Endothelial cell of umbilical vein (primary cell): ENCODE measurements at places on chromosomes 3 and 15. TPM values are rescaled to one million over a fixed set of nuclear protein-coding genes. Genes with fewer than 3 reads are reported as not detected.
A peak's percentile ranks its signal among the peaks of the same experiment; 100 is the strongest.

DNA sequence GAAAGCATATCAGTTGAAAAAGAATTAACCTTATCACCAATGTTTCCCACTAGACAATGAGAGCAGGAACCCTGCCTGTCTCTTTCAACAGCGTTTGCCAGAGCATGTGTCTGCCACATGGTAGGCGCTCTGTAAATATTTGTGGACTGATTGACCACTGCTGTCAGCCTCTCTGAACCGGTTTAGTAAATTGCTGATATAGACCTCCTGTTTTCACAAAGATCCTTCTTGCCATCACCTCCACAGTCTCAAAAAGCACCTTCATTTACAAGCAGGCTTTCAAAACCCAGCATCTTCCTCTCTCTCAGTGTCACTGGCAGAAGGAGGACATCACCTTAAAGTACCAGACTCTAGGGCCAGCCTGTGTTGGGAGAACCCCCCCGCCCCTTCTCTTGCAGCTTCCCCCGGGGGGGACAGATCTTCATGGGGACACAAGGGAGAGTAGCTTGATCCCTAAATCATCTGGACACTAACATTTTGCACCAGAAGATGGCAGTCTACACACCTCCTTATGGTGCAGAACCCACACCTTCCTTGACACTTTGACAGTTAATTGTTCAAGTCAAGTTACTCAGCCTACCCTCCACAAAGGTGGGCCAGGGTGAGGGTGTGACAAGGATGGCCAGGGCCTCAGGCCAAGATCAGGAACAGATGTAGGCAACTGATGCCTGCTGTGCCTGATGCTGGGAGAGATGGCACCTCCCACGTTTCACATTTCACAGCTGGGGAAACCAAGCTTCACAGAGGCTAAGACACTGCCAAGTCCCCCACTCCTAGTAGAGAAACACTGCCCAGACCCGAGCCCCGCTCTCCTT, 37.8 kb upstream of the USP3 start:
- no peaks in the 10 kb centered on the region for H3K36me3 ChIP-seq
- H3K4me3 ChIP-seq: no peak overlapping the region
- peaks cover 8% of the 10 kb centered on the region for H3K4me1 ChIP-seq
- H3K27me3 ChIP-seq: no peaks in the 10 kb centered on the region
- H3K27ac ChIP-seq: no peak overlapping the region

GRCh38 chr3:102224171-102224570, 210.6 kb upstream of the ZPLD1 start:
- no peaks in the 10 kb centered on the region for H3K4me1 ChIP-seq
- H3K27me3 ChIP-seq: peaks cover 2% of the 10 kb centered on the region
- H3K27ac ChIP-seq: no peak overlapping the region
- H3K36me3 ChIP-seq: no peaks in the 10 kb centered on the region
- peak; percentile 45 for DNase-seq
- no peak overlapping the region for H3K4me3 ChIP-seq

CPN2 gene
- polyA plus RNA-seq: not detected in 2 replicates

ACP3 gene
- polyA plus RNA-seq: not detected in 2 replicates

DNA sequence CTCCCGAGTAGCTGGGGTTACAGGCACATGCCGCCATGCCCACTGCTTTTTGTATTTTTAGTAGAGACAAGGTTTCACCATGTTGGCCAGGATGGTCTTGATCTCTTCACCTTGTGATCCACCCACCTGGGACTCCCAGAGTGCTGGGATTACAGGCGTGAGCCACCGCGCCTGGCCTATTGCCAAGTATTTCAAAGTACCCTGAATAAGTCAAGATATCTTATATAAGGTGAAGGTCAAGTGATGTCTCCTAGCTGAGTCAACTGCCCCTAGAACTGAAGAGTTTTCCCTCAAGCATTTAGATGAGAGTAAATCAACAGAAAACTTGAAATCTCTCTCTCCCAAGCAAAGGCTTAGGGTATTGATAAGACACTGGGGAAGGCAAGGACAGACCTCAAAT, 63.9 kb downstream of the RPL22L1 start:
- H3K27ac ChIP-seq: no peak overlapping the region
- H3K36me3 ChIP-seq: no peaks in the 10 kb centered on the region
- peaks cover 57% of the 10 kb centered on the region for H3K4me1 ChIP-seq

DNA sequence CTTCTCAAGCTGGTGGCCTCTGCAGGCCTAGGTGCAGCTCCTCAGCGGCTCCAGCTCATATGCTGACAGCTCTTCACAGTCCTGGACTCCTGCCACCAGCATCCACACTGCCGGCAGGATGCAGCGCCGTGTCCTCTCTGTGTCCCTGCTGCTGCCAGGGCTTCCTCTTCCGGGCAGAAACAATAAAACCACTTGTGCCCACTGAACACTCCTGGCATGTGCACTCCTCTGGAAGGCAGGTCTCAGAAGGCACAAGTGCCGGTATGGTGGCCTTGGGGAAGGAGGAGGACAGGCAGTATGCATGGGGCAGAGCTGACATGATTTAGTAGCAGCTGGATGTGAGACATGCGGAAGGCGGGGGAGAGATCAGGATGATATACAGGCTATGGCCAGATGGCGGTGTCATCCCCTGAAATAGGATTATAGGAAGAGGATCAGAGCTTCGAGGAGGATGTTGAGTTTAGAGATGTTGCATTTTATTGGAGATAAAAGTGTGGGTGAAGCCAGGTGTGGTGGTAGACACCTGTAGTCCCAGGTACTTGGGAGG, 7.5 kb upstream of the MAN2A2 start:
- no peak for DNase-seq
- H3K4me1 ChIP-seq: no peaks in the 10 kb centered on the region
- H3K36me3 ChIP-seq: peaks cover 37% of the 10 kb centered on the region

- DNase-seq: no peak
- H3K36me3 ChIP-seq: no peaks in the 10 kb centered on the region
- no peak overlapping the region for H3K27ac ChIP-seq
- no peaks in the 10 kb centered on the region for H3K27me3 ChIP-seq
- H3K4me3 ChIP-seq: no peak overlapping the region
These were observed 248.3 kb upstream of the TBL1XR1 start for GRCh38 chr3:177445549-177445948.

- no peaks in the 10 kb centered on the region for H3K4me1 ChIP-seq
- no peaks in the 10 kb centered on the region for H3K36me3 ChIP-seq
- DNase-seq: no peak
- no peak overlapping the region for H3K27ac ChIP-seq
- no peak overlapping the region for H3K4me3 ChIP-seq
These were observed 101.4 kb upstream of the LRIG1 start for GRCh38 chr3:66602237-66602636.

DNA sequence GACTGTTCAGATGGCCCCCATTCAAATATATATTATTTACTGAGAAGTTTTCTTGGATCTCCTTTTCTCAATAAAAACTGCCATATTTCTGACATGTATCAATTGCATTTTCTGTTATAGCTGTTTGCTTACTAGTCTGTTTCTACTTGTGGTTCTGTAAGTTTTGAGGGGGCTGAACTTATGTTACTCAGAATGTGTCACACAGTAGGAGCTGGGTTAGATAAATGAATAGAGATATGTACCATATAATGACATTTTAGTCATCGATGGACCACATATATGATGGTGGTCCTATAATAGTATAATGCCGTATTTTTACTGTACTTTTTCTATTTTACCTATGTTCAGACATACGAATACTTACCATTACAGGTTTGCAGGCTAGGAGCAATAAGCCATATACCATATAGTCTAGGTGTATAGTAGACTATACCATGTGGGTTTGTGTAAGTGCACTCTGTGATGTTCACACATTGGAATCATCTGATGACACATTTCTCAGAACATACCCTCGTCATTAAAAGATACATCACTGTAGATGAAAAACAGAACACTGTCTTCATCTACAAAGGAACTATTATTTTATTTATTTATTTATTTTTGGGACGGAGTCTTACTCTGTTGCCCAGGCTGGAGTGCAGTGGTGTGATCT, 22.3 kb downstream of the PPP4R2 start:
- H3K4me1 ChIP-seq: no peaks in the 10 kb centered on the region
- DNase-seq: no peak
- H3K4me3 ChIP-seq: no peak overlapping the region

DNA sequence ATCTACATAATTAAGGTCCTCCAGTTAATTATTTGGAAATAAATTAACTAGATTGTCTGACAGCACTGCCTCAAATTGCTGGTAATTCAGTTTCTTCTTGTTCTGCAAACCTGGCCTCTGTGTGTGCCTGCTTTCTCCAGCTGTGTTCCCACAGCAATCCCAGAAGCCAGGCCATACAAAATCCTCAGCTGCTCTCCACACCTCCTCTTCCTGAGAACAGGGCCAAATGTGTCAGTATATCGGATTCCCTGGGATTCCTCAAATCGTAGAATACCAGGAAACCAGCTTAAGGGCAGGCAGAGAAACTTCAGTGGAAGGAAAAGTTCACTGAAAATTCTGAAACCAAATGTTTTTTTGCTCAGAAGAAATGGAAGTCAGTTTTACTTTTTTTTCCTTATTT, 261.4 kb downstream of the ZMAT3 start:
- no peak for DNase-seq
- no peak overlapping the region for H3K27ac ChIP-seq
- no peak overlapping the region for H3K4me3 ChIP-seq
- H3K4me1 ChIP-seq: no peaks in the 10 kb centered on the region
- no peaks in the 10 kb centered on the region for H3K36me3 ChIP-seq

DNA sequence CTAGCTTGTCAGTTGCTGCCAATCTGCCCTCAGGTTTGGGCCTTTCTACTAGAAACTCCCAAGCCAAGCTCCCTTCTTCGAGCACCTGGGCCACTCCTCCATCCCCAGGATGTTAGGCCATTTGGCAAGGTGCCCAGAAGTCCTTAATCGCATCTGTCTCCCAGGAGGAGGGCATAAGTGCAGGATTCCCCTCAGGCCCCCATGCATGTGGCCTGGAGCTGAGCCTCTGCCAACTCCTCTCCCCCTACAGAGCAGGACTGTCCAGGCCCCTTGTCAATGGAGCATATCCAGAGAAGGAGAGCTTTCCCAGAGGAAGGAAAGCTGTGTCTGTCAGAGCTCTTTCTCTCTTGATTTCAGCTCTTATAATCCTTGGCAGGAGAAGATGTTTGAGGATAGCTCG, 182.6 kb upstream of the ROPN1 start:
- H3K27me3 ChIP-seq: no peaks in the 10 kb centered on the region
- no peaks in the 10 kb centered on the region for H3K4me1 ChIP-seq
- H3K27ac ChIP-seq: no peak overlapping the region
- no peak for DNase-seq

- H3K4me3 ChIP-seq: no peak overlapping the region
- no peaks in the 10 kb centered on the region for H3K27me3 ChIP-seq
- no peaks in the 10 kb centered on the region for H3K4me1 ChIP-seq
- H3K27ac ChIP-seq: no peak overlapping the region
- no peak for DNase-seq
- no peaks in the 10 kb centered on the region for H3K36me3 ChIP-seq
These were observed 420.7 kb downstream of the ZNF385D start for GRCh38 chr3:21330293-21330692.

ISY1 gene
- polyA plus RNA-seq: 50.7 and 65.1 TPM in 2 replicates

BCHE gene
- 0.40 and 0.66 TPM in 2 replicates for polyA plus RNA-seq

DNA sequence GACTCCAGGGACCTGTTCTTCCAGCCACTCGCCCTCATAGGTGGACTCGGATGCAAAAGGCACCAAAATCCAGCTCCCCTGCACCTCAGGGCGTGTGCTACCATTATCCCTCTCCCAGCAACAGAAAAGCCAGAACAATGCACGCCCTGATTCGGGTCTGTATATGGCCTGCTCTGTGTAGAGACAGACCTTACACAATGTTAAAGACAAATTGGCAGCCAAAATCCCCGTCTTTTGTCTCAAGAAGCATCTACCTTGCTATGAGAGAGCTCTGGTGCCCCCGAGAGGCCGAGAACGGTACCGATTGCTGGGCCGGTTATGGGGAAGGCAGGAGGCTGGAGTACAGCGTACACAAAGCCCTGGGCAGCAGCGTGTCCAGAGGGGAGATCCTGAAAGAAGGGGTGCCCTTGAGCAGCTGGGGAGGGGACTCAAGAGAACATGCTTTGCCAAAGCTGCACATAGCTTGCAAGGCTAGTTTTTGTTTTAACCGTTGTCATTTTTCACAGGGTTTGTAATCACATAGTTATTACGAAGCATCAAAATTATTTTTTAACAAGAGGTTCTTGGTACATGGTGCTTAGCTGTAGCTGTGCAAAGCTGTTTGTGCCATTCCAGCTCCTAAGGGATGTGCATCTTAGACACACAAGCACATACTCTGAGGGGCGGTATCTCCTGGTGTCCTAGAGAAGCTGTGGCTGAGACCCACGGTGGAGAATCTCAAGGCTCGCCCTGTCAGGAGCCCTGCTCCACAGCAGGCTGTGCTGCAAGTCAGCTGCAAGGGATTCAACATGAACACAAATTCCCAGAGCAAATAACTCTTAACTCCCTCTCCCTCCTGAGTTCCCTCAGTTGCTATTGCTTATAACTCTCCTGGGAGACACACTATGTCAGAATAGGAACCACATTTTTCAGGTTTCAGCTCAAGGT, 461.5 kb upstream of the PPP2R3A start:
- no peak overlapping the region for H3K4me3 ChIP-seq
- H3K4me1 ChIP-seq: no peaks in the 10 kb centered on the region
- peak; percentile 38 for DNase-seq
- H3K27ac ChIP-seq: no peak overlapping the region
- no peaks in the 10 kb centered on the region for H3K27me3 ChIP-seq
- H3K36me3 ChIP-seq: no peaks in the 10 kb centered on the region

DNA sequence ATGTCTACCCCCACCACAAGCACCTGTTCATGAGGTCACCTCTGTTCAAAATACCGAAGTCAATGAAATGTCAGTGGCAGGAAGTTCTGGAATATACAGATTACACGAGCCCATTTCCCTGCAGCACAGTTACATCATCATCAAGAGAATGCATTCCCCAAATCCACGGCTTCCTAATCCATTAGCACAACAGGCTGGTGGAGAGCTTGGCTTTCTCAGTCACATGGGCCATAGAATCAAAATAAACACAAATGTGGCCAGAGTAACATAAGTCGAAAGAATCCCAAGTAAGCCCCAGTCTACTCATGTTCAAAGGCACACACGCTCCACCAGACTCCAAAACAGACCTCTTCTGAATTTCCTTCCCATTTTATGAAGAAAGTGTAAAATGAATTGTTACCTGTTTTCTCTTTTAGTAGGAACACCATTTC, 419.3 kb downstream of the MAGI1 start:
- peaks cover 4% of the 10 kb centered on the region for H3K36me3 ChIP-seq
- no peak overlapping the region for H3K4me3 ChIP-seq
- peaks cover 12% of the 10 kb centered on the region for H3K4me1 ChIP-seq
- H3K27me3 ChIP-seq: no peaks in the 10 kb centered on the region

LRRC34 gene
- polyA plus RNA-seq: 0.59 and 0.72 TPM in 2 replicates

- H3K27me3 ChIP-seq: no peaks in the 10 kb centered on the region
- no peaks in the 10 kb centered on the region for H3K36me3 ChIP-seq
- no peak overlapping the region for H3K27ac ChIP-seq
- no peak for DNase-seq
These were observed 342.2 kb upstream of the ROPN1 start for GRCh38 chr3:124333931-124334640.

- no peak overlapping the region for H3K27ac ChIP-seq
- peaks cover 31% of the 10 kb centered on the region for H3K4me1 ChIP-seq
- H3K27me3 ChIP-seq: no peaks in the 10 kb centered on the region
- no peak overlapping the region for H3K4me3 ChIP-seq
- H3K36me3 ChIP-seq: no peaks in the 10 kb centered on the region
These were observed 332.3 kb downstream of the ERC2 start for GRCh38 chr3:56135941-56136340.
